ENCODE measurements at places on chromosomes 4 and X. TPM values are rescaled to one million over a fixed set of nuclear protein-coding genes. Genes with fewer than 3 reads are reported as not detected.

- DNase-seq: no peak
Measured at GRCh38 chrX:123504047-123504446, 228.8 kb downstream of the THOC2 start.

Gene TCEANC
- 2.5 TPM for total RNA-seq

Gene PABPC5
- total RNA-seq: 5.6 TPM

Gene GPAT3
- total RNA-seq: 0.07 TPM

DNA sequence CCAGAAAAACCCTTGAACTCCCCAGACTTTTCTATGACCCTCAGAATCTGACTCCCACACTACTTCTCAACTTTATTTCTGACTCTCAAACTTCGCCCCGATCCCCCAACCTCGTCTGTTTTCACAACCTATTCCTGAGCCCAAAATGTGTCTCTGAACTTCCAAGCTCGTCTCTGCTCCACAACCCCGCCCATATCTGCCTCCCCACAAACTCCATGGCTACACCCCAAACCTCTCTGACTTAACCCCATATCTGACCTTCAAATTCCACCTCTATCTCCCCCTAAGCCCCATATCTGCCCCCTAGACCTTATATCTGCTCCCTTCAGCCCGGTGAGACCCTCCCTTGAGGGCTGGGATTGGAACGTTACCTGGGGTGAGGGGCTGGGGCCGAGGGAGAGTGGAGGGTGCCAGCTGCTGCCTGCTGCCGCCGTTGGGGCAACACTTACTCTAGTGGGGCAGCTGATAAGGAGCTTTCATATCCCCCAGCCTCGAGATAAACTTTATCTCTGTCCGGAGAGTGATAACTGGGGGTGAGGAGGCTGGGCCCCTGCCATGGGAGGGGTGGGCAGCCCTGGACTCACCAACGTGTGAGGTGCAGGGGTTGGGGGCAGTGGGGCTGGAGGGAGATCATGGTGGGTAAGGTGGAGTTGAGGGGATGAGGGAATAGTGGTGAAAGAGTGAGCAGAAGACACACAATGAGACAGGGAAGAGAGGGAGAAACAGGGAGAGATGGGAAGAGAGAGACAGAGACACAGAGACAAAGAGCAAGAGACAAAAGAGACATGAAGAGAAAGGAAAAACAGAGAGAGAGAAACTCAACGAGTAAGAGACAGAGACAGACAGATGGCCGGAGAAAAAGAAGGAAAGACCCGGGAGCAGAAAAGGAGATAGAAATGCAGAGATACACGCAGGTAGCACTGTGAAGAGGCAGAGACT, 1.4 kb downstream of the GATA1 start:
- no peak for DNase-seq

- DNase-seq: no peak
Measured at GRCh38 chr4:67054896-67055295, 490.4 kb downstream of the CENPC start.

GRCh38 chr4:101439926-101440325, 92.6 kb upstream of the PPP3CA start:
- no peak for DNase-seq

DNA sequence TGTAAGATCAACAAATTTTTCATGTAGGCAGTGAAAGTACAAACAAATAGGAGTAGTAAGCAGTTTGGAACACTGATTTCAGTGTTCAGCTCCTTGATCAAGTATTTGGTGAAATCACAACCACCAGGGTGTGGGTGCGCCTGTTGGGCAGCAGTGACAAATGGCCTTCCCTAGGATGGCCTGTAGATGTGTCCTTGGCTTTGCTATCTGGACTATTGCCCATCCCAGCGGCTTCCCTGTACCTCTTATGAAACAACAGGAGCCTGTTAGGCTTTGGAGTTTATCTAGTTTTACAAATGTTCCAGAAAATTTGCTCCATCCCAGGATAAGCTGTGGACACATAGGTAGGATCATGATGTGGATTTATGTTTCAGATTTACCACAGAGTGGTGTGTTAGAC, 216.8 kb upstream of the FAT1 start:
- no peak for DNase-seq

Gene FAT1
- total RNA-seq: 663 TPM

GRCh38 chrX:64662876-64663275, 267.6 kb upstream of the MTMR8 start:
- DNase-seq: no peak

Gene RBM46
- not detected for total RNA-seq

- no peak for DNase-seq
Measured at GRCh38 chrX:83529950-83530349, 21.9 kb downstream of the POU3F4 start.

- no peak for DNase-seq
Measured at GRCh38 chrX:65601126-65601525, 66.3 kb upstream of the MSN start.

Gene SPANXN4
- total RNA-seq: not detected

DNA sequence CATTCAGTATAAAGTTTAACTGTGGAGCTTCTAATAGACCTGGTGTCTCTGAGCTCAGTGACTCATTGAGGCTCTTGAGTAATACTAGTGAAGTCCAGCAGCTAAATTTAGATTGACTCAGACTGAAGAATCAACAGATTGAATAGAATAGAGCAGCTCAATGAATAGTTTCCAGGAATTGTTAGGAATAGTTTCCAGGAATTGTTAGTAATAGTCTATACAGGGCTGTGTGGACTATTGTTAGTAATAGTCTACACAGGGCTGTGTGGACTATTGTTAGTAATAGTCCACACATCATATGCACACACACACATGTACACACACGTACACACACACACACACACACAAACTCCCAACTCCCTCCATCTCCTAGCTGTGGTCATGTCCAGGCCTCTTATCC, 3.0 kb downstream of the GIMD1 start:
- DNase-seq: no peak

DNA sequence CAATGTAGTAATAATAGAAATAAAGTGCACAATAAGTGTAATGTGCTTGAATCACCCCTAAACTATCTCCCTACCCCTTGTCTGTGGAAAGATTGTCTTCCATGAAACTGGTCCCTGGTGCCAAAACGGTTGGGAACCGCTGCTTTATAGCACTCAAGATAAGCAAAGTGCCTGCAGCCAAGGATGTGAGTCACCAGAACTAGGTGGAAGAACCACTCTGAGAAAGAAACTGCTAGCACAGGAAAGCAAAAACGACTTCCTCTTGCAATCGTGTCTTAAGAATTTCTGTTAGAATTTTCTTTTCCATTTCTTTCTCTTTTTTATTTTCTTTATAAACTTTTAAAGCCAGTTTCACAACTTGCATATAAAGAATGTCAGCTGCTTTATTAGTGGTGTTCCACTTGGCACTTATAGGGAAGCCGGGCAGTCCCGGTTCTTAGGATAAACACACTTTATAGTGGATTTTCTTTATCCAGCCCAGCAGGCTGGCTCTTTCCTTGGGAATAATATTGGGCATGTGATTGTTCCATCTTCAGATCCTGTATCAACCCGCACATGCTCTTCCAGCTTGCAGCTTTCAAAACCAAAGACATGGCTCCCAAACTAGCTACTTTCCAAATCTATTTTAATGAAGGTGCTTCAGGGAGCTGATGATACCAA, 32.3 kb upstream of the CXCL8 start:
- DNase-seq: no peak

DNA sequence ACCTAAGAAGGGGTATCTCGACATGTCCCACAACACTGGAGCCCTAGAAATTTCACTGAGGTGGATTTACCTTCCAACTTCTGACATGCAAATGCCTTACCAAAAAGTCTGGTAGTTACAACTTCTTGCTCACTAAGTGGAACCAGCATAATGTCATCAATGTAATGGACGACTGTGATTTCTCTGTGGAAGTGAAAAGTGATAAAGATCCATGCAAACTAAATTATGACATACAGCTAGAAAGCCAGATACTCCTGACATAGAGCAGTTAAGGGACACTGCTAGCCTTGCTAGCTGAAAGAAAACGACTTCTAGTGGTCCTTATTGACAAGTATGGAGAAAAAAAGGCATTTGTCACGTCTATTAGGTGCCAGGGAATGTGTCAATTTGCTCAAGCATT, 191.1 kb downstream of the MAB21L2 start:
- no peak for DNase-seq
